ENCODE measurements at places on chromosomes 6 and 20.

- DNase-seq, result no peak
These were observed 7.2 kb upstream of the PPP1R16B start for GRCh38 chr20:38798266-38798665.

DNA sequence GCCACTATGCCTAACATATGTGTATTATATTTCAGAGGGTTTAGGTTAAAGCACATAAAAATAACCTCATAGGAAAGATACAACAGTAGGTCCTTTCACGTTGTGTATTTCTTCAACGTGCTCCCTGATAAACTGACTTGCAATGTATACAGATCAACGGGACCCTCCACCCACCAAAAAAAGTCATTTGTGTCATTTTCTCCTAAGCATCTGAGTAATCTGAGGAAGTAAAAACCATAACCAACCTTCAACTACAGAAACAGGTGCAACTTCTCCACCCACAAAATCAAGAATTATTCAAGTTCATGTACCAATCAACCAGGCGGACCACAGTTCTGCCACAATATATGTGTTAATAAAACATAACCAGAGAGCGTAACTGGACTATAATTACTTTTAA, 54.9 kb upstream of the NHSL1 start:
- DNase-seq, result no peak

GRCh38 chr6:88107241-88107640, 58.9 kb downstream of the CNR1 start:
- DNase-seq, result no peak

DNA sequence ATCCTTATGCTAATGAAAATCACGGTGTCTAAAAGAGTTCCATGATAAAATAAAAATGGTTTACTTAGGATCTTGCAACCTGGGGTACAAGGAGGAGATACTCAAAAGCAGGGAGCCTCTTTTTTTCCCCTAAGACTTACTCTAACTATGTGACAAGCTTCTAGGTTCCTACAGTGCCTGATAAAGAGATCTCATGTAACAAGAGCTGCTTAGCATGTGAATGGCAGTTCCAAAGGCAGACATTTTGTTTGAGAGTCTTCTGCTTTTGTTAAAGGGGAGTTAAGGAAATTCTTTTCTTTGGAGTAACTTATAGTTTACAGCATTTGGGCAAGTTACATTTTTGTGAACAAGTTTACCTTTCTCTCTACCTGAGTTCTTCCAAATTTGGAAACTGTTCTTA, 945.8 kb upstream of the ADGRB3 start:
- DNase-seq, result no peak

GRCh38 chr6:34696189-34696738, 303 bp downstream of the ILRUN start:
- DNase-seq, result no peak

GRCh38 chr6:15893556-15894253, 230.9 kb upstream of the DTNBP1 start:
- no peak for DNase-seq

- peak; percentile 38 for DNase-seq
These were observed 402 bp upstream of the TAF8 start for GRCh38 chr6:42049948-42050296.

GRCh38 chr20:19620446-19620845, 137.6 kb upstream of the RIN2 start:
- DNase-seq, result no peak

GRCh38 chr20:58634059-58634458, 17.0 kb upstream of the STX16 start:
- DNase-seq, result no peak

- no peak for DNase-seq
These were observed 12.7 kb downstream of the STX11 start for GRCh38 chr6:144162977-144163376.

DNA sequence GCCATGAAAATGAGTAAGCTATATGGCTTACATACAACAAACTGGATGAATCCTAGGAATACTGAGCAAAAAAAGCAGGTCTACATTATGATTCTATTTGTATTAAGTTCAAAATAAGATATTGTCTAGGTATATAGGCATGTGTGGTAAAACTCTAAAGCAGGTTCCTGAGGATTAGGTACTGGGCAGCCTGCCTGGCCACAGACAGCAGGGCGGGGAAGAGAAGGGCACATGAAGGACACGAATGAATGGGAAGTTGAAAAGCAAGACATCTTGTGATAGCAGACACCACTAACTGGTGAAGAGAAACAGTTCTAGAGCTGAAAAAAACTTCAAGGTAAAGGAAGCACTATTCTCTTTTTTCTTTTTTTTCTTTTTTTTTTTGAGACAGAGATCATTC, 72.6 kb upstream of the SLC4A11 start:
- DNase-seq, result no peak

DNA sequence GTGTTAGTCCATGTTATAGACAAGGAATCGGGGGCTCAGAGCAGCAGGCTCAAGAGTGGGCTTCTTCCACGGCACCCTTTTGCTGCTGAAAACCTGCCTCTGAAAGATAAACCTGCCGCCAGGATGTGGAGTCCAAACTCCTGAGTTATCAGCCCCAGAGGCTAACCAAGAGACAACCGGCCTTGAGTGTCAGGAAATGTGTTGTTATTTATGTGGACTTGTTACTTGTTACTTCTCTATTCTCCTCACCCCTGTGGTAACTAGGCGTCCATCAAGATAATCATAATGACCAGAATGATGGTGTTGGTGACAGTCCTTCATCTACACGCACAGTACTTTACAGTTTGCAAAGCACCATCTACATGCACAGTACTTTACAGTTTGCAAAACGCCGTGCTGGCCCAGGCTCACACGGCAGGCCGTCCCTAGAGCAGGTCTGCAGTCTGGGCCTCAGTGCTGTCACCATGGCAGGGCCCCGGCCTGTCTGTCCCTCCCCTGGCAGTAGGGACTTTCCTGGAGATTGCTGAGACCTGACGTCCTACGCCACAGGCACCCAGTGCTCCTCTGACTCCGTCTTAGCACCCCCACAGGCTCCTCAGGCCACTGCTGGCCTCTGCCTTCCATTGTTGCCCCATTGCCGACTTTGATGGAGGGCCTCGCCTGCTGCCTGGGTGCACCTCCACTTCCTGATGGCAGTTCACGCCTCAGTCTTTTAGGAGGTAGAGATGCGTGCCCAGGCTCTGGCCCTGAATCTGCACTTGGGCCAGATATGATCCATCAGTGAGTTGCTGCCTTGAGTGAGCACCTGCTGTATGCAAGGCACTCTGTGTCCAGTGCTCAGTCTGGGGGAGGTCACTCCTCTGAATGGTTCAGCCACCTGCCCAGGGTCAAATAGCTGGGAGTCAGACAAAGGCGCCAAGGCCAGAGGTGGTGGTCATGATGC, 9.1 kb upstream of the BPIFB4 start:
- no peak for DNase-seq

- DNase-seq, result no peak
These were observed 27.4 kb upstream of the CCN2 start for GRCh38 chr6:131978522-131978921.

GRCh38 chr6:142880201-142880600, 64.8 kb downstream of the HIVEP2 start:
- DNase-seq, result no peak

GRCh38 chr6:49782725-49783124, 4.4 kb downstream of the PGK2 start:
- DNase-seq, result no peak
